ENCODE measurements at places on chromosomes 12 and 14.

- no peak for DNase-seq
Measured at GRCh38 chr14:64946310-64947045, 3.9 kb upstream of the GPX2 start.

DNA sequence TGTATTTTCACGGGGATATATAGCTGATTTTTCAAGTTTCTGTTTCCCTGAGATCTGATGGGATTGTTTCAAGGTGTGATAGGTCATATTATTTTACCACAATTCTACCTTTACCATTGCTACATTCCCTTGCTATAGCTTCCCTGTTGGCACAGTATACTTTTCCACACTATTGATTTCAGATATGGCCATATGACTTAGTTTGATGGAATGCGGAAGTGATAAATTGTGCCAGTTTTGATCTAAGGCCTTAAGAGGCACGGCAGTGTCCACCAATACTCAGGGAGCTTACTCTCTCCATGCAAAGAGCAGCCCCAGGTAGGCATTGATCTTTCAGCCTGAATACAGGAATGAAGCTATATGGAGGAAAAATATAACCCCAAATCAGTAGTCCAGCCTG, 315.7 kb downstream of the SLC16A7 start:
- no peak for DNase-seq

GRCh38 chr14:77864085-77864484, 64.2 kb downstream of the ADCK1 start:
- DNase-seq: no peak

DNA sequence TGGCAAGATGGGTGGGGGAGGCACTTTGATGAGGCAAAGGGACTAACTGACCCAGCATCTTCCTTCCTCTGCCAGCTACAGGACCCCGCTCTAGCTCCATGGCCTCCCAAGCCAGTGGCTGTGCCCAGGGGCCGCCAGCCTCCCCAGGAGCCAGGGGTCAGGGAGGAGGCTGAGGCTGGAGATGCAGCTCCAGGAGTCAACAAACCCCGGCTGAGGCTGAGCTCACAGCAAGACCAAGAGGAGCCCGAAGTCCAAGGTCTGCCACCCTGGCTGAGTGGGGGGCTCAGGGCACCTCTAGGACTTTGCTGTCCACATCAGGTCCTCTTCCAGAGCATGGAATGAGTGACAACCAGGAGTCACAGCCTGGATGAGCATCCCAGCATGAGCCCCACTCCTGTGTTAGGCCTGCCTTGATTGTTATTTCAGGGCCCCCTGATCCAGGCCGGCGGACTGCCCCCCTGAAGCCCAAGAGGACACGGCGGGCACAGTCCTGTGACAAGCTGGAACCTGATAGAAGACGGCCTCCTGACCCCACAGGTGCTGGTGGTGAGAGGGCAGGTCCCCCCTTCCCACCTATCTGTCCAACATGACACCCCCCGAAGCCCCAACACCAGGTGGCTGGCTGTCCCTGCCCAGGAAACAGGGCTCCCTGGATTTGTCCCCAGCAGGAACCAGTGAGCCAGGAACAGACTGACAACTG, 2.5 kb upstream of the CPNE6 start:
- no peak for DNase-seq

- no peak for DNase-seq
Measured at GRCh38 chr12:32418903-32419519, 19.7 kb downstream of the FGD4 start.

- no peak for DNase-seq
Measured at GRCh38 chr12:115667116-115667515, 610.4 kb downstream of the MED13L start.
